ENCODE measurements at places on chromosomes 3 and 15.

DNA sequence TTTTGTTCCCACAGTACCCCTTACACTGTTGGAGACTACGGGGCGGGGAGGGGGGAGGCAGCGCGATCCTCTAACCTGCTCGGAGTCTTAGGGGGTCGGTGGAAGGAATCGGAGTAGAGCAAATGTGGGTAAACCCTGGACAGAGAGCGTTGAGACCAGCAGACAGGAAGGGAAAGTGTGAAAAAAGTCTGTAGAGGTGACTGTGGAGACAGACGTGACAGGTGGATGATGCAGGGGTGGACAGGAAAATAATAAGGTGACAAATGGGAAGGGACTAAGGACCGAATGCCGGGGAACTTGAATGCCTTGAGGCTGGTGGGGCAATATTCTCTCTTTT, 424 bp downstream of the EAF2 start:
- no peak for DNase-seq

- no peak for DNase-seq
Measured at GRCh38 chr15:85318732-85319076, 61.7 kb upstream of the AKAP13 start.

DNA sequence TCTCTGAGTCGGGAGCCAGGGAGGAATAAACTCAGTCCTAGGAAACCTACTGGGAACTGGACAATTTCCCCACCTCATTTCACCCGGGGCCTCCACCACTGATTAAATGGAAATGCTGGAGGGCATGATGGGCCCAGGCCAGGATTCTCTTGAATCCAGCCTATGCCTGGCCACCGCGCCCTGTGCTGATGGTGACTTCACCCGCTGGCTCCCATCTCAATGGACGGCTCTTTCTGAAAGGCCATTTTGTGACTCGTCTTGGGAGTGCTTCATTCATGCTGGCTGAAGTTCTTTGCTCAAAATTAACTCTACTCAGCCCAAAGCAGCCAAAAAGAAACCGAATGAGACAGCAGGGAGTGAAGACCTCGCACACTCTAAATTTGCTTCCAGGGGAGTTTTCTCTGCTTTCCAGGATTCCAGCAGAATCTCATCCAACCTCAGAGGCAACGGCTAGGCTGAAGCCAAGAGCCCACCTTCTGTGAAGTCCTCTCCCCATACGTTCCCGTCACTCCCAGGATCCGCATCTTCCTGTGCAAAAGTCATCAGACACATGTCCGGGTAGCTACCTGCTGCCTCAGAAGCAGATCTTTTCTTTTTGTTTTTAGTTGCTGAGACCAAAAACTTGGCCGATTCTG, 266.0 kb upstream of the ICE2 start:
- no peak for DNase-seq

DNA sequence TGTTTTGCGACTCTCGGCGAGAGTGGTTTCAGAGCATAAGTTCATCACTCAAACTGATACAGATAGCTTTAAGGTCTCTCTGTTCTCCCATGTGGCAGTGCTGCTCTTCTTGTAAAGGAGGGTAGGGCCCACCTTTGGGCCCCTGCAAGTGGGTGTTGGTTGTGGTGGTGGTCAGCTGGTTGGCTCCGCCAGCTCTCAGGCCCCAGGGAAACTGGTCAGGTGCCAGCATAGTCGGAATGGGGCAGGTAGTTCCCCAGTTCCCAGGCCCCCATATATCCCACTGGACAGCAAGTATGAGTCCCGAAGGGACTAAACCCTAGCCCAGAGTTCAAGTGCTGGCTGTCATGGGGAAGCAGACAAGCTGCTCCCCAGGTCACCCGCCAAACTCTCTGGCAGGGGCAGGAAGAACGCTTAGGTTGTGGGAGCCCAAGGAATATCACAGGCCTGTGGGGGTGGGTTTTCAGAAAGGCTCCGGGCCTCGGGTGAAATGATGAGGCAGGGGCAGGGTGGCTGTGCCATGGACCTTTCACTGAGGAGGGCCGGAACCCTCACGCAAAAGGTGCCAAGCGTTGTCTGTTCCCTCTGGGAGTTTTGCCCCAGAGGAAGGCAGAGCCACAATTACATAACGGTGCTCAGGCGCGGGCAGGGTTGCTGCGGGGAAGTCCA, 185.1 kb downstream of the EFHB start:
- DNase-seq, result no peak

DNA sequence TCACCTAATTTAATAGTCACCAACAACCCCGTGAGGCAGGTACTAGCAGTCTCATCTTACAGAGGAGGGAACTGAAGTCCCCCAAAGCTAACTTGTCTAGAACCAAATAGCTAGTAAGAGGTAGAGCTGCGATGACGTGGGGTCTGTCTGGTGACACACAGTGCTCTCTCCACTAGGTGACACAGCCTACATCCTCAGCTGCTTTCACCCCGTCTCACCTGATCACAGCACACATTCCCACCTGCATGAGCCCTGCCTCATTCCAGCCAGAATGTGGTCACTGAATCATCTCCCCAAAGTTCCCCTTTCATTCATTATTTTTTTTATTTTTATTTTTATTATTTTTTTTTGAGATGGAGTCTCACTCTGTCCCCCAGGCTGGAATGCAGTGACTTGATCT, 21.3 kb upstream of the MAGEF1 start:
- DNase-seq, result no peak

- no peak for DNase-seq
Measured at GRCh38 chr15:65634356-65634755, 12.6 kb downstream of the SLC24A1 start.

- DNase-seq, result no peak
Measured at GRCh38 chr15:70430069-70430468, 332.4 kb upstream of the TLE3 start.

GRCh38 chr3:6854184-6854583, 6.7 kb upstream of the GRM7 start:
- no peak for DNase-seq

DNA sequence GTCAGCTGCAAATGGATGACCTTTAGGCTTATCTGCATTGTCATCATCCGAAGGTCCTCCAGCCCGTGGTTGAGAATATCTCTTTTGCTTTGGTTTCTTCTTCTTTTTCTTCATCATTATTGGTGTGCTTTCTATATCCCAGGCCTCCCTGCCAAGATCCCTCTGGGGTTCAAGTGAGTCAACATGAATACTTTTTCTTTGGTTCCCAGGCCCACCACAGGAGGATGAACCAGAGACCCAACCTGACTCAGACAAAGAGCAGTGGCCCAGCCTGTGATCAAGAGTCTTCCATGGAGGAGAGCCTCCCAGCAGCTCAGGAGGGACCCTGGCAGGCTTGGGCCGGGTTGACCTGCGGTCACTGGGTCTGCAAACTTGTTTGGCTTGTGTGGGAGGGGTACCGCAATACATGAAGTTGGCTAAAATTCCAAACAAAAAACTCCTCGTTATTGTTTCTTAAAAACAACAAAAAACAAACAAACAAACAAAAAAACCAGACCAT, 104.2 kb downstream of the MAP4 start:
- DNase-seq, result no peak

GRCh38 chr3:188712248-188712924, 459.4 kb upstream of the TPRG1 start:
- DNase-seq, result no peak

DNA sequence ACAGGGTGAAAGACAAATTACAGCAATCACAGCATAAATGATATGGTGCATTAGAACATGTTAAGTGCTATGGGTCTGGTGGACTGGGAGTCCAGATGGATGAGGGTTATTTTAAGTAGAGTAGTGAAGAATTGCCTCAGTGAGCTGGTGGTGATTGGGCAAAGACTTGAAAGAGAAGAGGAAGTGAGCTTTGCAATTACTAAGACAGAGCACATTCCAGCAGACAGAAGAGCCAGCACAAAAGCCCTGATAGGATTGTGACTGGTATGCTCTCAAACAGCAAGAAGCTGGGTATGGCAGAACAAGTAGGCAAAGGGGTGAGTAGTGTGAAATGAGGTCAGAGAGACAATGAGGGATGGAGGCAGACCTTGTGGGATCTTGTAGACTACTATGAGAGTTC, 2.1 kb upstream of the ACKR4 start:
- peak; percentile 53 for DNase-seq

GRCh38 chr15:82778755-82779154, 27.1 kb downstream of the FSD2 start:
- DNase-seq, result no peak

- no peak for DNase-seq
Measured at GRCh38 chr15:58388211-58388610, 43.6 kb upstream of the LIPC start.

- no peak for DNase-seq
Measured at GRCh38 chr3:99852851-99853250, 35.2 kb downstream of the CMSS1 start.

- peak; percentile 11 for DNase-seq
Measured at GRCh38 chr3:123229145-123229544, 27.4 kb downstream of the SEC22A start.

- no peak for DNase-seq
Measured at GRCh38 chr3:25430935-25431770, 3.1 kb downstream of the RARB start.

DNA sequence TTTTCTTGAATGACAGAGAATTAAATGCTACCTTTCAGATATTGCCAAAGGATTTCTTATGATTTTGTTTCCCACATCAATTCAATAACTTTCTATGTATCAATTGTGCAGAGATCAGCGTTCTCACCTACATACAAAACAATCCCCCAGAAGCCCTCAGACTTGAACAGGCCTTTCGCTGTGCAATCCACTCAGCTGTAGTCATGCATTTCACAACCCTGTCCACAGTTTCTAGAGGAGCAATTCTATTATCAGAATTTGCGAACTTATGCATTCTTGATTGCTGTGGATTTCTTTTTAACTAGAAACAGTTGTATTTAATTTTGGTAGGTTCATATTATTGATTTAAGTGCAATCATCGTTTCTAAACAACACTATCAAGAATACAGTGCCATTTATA, 13.7 kb upstream of the ALCAM start:
- DNase-seq, result no peak

GRCh38 chr3:127478922-127479321, 111.6 kb downstream of the TPRA1 start:
- no peak for DNase-seq

DNA sequence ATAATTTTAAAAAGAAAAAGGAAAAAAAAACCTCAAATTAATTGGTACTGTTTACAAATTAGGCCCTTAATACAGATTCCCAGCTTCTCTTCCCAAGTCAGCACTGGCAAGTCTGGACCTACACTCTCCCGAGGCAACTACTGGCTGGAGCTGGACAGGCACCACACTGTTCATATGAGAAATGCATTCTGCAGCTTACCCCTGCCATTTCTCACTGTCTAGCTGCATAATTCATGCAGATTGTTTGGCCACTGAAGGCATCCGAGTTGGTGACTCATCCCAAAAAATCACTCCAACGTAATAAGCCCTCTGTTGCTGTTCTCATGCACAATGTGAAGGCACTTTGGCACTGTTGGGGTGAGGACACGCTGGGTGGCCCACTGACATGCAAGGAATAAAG, 45.3 kb downstream of the ROPN1B start:
- peak; percentile 81 for DNase-seq

DNA sequence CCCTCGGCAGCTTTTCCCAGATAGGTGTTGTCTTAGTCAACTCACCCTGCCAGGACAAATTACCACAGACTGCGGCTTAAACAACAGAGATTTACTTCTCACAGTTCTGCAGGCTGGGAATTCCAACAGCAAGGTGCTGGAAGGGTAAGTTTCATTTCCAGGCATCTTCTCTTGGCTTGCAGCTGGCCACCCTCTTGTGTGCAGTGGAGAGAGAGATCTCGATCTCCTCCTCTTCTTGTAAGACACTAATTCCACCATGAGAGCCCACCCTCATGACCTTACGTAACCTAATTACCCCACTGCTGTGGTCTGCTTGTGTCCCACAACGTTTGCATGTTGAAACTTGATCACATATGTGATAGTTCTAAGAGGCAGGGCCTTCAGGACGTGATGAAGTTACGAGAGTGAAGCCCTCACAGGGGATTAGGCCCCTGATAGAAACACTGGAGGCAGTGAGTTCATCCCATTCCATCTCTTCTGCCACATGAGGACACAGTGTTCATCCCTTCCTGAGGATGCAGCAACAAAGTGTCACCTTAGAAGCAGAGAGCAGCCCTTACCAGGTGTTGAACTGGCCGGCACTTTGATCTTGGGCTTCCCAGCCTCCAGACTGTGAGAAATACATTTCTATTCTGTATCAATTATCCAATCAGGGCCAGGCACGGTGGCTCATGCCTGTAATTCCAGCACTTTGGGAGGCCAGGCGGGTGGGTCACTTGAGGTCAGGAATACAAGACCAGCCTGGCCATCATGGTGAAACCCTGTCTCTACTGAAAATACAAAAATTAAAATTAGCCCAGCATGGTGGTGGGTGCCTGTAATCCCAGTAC, 247.7 kb downstream of the PLCL2 start:
- no peak for DNase-seq

GRCh38 chr15:85470563-85471271, 90.3 kb downstream of the AKAP13 start:
- no peak for DNase-seq

GRCh38 chr3:69560818-69561217, 174.9 kb upstream of the FRMD4B start:
- DNase-seq, result no peak

- peak; percentile 84 for DNase-seq
Measured at GRCh38 chr3:171770689-171771620, 39.3 kb downstream of the PLD1 start.

GRCh38 chr15:62584301-62585235, 419.5 kb upstream of the C2CD4B start:
- no peak for DNase-seq

DNA sequence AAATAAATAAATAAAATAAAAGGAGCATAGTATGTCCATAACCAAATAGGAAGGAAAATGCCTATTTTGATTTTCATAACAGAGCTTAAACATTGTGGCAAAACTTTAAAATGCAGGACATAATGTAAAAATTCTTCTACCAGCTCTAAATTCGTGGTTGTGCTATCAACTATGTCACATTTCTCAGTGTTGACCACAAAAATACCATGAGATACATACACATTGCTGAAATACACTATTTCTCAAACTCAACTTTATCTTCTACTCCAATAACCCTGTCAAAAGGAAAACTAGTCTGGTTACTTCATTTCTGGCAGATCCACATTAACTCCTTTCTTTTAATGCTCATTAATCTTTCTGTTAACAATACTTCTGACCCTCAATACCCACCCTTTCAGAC, 523.2 kb downstream of the FHIT start:
- DNase-seq, result no peak

- no peak for DNase-seq
Measured at GRCh38 chr3:72559385-72559784, 288.9 kb downstream of the SHQ1 start.

- no peak for DNase-seq
Measured at GRCh38 chr15:88954431-88955277, 41.5 kb upstream of the MFGE8 start.

- no peak for DNase-seq
Measured at GRCh38 chr3:171765511-171765887, 44.8 kb downstream of the PLD1 start.

- DNase-seq, result no peak
Measured at GRCh38 chr3:117651246-117651645, 941.7 kb downstream of the TUSC7 start.

- DNase-seq, result no peak
Measured at GRCh38 chr3:78562328-78562727, 1205.5 kb downstream of the ROBO1 start.

Data from foreskin melanocyte (primary cell).